ENCODE measurements at places on chromosomes 1 and 21. TPM values are rescaled to one million over a fixed set of nuclear protein-coding genes. Genes with fewer than 3 reads are reported as not detected.

- DNase-seq, result no peak
Observed at GRCh38 chr1:174497478-174497877, 49.7 kb downstream of the GPR52 start.

DNA sequence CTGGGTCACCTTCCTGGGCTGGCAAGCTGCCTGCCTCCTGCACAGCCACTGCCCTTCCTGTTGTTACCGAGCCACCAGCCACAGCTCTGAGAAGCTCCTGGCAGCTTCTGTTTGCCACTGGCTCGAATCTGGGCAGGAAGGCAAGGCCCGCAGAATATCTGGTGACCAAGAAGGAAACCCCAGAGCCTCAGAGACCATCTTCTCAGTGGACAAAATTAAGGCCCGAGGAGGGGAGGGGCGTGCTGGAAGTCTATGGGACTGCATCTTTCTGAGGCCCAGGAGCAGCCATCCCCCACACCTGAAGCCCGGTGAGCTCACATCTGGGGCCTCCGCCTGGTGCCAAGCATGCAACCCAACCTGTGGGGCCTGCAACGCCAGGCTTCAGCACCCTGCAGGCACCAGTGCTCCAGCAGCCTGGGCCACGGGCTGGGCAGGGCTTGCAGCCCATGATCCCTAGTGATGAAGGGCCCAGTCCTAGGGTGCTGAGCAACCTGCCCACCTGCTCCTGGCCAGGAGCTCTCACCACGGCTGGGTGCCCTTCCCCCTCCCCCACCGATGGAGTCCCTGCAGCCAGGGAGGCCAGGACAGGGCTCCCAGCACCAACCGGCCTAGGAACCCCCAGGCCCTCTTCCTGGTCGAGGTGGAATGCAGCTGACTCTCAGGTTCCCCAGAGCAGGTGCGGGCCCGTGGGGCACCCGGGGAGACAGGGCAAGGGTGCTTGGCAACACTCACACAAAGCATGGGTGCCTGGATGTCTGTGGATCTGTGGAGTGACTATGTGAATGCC is 879 bp downstream of the CPTP start:
- peak; percentile 41 for DNase-seq

DNA sequence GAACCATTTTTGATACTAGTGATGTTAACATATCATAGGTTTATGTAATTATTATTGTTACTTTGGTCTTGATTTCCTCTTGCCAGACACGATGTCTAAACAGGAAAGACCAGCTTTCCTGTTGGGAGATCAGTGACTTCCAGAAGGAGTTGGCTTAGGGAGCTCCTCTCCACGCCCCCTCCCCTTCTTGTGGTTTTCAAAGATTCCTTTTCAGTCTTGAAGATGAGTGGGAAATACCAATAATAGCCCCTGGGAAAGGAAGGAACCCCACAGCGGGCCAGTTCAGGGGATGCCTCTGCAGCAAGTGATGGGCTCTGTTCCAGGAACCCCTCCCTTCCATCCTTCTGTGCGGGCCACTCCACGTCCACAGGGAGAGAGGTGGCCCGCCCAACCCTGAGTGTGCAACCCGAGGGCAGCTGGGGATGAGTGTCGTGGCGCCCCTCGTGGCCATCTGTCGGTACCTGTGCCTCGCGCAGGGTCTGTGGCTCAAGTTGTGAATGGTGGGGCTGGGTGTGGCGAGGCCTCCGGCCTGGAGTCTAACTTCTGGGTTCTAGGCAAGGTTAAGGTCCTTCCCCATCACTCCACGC is 65.7 kb downstream of the TLR5 start:
- DNase-seq, result peak; percentile 44

- no peak for DNase-seq
Observed at GRCh38 chr1:9659328-9659727, 7.8 kb downstream of the PIK3CD start.

GRCh38 chr1:52926864-52927211 is 238 bp upstream of the SCP2 start:
- no peak for DNase-seq

DNA sequence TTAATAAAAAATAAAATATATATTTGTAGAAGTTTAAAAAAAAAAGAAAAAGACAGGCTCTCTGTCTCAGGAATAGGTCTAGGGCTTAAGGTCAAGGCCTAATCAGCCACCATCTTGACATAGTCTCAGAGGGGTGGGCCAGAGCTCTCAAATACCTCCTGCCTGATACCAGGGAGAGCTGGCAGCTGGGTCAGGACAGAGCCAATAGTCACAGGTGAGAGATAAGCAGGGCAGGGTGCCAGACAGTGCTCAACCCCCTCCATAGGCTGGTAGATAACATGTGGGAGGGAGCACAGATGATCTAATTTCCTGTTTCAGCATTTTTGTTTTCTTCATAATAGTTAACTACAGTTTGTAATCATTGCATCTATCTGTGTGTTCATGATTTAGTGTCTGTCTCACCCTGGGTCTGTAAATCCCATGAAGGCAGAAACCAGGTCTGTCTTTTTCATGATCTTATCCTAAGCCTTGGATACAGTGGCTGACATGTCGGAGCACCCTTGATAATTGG is 152.0 kb upstream of the GRIK3 start:
- no peak for DNase-seq

- DNase-seq, result no peak
Observed at GRCh38 chr1:11431941-11432507, 46.9 kb upstream of the DISP3 start.

DNA sequence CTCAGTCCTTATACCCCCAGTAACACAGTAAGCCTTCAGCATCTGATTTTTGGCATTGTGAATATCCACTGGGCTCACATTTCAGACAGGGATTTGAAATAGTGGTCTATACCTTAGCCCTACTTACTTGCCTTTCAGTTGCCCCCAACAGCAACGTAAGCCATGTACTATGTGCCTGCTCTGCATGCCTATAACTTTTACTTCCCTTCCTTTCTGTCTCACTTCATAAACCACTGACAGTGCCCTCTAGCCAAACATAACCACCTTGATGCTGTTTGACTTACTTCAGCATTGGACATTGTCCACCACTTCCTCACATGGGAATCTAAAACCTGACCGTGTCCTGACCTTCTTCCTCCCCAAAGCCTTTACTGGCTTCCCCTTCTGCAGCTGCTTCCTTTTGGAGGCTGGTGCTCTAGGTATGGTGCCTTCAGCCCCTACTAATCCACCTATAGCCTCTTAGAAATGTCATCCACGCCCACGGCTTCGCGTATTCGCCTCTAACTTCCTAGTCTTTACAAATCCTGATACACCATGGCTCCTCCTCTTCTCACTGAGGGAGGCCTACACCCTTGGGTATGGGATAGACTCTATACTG is 3.6 kb upstream of the ZNF672 start:
- no peak for DNase-seq

DNA sequence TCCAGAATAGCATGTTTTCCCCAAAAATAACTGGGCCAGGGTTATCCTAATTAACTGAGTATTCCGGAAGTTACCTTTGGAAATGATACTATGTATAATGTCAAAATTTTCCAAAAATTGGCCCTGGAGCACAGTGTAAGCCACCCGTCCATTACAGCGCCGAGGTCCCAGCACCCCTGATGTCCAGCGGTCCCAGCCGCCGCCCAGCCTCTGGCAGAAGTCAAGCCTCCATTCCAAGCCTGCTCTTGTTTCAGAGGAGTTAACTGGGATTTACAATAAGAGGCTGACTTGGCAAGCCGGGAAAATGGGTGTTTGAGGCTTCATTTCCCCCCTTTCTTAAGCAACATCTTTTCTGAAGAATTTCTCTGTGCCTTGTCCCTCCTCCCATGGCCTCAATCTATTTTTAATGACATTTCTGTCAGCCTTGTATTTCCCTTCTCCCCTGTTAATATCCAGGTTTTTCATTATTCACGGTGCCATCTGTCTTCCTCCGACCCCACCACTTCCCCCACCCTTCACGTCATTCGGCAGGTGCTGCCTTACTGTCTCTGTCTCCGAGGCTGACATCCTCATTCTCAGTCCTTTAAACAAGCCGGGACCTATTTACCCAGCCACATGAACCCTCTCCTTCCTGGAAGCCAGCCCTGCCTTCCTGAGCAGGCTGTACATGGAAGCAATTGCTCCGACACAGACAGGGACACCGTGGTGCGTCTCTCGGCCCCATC is 490.9 kb downstream of the NPHP4 start:
- no peak for DNase-seq

GRCh38 chr1:214135886-214136285 is 145.1 kb upstream of the SMYD2 start:
- no peak for DNase-seq

DNA sequence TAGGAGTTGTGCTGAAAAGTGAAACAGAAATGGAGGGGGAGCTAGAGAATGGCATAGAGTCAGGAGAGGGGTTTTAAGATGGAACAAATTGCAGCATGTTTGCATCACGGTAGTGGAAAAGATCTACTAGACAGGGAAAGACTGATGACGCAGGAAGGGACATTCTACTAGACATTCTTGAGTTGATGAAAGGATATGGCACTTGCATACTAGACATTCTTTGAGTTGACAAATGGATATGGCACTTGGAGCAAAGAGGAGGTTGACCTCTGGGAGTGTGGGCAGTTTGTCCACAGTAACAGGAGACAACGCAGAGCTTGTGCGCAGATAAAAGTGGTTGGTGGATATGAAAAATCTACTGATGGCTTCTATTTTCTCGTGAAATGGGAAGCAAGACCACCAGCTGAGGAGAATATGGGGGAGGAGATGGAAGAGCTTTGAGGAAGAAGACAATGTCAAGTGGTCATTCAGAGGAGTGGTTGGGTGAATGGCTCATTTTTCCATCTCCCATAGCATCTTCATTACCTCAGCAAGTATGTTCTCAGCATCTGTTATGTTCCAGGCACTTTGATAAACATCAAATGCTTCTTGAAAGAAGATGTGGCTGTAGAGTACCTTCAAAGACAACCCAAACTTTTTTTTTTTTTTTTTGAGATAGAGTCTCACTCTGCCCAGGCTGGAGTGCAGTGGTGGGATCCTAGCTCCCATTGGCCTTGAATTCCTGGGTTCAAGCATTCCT is 2.4 kb upstream of the CTPS1 start:
- peak; percentile 65 for DNase-seq

- no peak for DNase-seq
Observed at GRCh38 chr1:84078842-84079202, 65.2 kb upstream of the PRKACB start.

DNA sequence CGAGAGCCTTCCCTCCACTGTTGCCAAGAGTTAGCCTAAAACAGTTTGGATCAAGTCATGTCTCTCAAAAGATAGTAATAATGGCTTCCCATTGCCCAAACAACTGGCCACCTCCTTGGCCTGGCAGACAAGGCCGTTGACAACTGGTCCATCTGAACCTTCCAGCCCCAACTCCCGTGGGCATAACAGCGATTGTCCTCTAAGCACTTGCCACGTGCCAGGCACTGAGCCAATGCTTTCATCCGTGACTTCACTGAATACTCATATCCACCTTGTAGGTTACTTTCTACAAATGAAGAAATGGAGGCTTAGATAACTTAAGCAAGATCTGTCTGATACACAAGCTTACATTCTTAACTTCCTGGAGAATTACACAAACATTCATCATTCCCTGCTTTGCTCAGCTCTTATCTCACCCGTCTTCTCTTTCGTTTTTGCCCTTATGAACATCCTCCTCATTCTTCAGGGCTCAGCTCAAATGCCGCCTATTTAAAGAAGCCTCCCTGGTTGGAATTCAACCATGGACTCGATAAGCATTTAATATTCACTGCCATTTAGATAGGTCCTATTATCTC is 106.4 kb downstream of the KCND3 start:
- DNase-seq, result no peak

DNA sequence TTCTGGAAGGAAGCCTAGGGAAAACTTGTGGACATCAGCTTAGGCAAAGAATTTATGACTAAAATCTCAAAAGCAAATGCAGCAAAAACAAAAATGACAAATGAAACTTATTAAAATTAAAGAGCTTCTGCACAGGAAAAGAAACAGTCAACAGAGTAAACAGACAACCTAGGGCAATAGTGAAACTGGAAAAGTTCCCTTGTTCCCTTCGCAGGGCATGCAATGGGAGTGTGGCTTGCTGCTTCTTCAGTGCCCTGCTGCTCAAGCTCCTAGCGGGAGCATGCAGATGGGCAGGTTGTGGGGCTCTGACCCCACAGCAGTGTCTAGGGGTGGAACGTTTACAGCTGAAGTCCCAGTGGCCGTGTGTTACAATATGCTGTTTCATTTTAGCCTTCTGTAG is 1797.4 kb downstream of the NCAM2 start:
- no peak for DNase-seq

- no peak for DNase-seq
Observed at GRCh38 chr1:226987623-226988333, 47.7 kb downstream of the COQ8A start.

DNA sequence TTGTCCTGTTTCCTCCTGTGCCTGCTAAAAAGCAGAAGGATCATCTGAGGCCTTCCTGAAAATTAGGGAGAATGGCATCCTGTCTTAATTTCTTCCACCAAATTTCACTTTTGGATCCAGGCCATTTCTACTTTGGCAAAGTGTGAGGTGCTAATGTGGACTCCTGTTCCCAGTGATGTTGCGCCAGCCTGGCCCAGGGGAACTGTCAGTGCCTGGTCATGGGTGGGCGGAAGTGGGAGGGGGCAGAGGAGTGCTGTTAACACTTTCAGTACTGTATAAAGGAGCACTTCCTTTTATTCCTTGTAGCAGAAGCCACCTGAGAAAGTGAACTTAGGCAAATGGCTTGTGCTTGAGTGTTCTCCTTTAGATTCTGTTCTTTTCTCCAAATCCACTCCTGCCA is 19.9 kb downstream of the ELAPOR1 start:
- DNase-seq, result no peak

DNA sequence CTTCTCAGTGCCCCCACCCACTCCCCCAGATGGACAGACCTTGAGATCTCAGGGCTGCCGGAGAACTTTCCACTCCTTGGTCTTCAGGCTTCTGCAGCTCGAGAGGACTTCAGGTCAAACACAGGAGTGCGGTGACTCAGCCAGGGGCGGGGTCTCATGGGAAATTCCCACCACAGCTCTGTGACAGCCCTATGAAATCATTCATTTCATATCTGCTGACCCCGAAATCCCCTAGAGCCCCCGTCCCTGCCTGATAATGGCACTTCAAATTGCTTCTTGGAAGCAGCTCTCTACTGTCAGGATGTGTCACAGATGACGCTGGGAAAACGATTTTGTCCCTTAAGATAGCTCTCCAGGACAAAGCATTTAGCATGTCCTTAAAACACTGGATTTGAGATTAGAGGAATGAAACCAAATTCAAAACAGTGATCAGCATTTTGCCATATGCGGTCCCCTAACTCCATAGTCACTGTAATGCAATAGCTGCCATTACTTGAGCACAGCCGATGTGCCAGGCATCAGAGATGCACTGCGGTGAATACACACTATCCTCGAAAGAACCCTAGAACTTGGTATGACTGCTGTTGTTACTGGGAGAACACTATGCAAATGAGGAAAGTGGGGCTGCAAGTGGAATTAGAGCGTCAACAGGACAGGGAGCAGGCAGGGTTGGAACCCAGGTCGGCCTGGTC is at the start of gene TNFRSF9:
TSS of gene TNFRSF9 (minus strand) at position 95 of the 692 bp plus-strand sequence. CDS start 845 bp downstream, outside the sequence.
- DNase-seq, result peak; percentile 21

Gene L1TD1
- total RNA-seq, result not detected

Gene CSF3R
- not detected for total RNA-seq

Gene ZC3H11A
- 59.9 TPM for total RNA-seq

Gene RGS8
- not detected for total RNA-seq

Gene FALEC
- total RNA-seq, result not detected

Gene ANKRD45
- not detected for total RNA-seq

Gene ETNK2
- total RNA-seq, result 6.9 TPM

Gene RAB3B
- total RNA-seq, result 1.2 TPM

Gene IFI44L
- 0.44 TPM for total RNA-seq
